ENCODE measurements at places on chromosomes 11 and 22.

DNA sequence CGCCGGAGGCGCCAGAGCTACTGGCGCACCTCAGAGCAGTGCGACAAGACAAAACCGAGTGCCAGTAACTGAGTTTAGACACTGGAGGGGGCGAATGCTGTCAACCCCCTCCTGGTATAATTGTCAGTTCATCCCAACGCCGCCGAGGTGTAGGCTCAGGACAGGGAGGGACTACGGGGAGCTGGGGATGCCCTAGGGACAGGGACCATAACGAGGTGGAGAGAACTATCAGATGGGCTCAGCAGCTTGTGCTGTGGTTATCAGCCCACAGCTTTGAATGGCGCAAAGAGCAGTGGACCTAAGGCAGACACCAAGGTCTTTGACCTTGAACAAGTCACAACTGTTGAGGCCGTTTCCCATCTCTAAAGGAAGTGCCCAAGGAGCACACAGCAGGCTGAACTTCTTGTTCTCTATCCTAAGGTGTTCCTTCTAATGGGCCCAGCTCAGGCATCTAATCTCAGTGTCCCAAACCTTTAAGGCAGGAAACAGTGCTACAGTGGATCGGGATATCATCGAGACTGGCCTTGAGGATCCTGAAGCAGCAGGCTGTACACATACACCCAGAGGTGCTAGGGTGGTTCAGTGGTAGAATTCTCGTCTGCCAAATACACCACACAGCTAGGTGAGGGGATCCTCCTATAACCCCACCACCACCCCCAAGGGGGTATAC is 958 bp upstream of the TUT1 start:
- DNase-seq = no peak

DNA sequence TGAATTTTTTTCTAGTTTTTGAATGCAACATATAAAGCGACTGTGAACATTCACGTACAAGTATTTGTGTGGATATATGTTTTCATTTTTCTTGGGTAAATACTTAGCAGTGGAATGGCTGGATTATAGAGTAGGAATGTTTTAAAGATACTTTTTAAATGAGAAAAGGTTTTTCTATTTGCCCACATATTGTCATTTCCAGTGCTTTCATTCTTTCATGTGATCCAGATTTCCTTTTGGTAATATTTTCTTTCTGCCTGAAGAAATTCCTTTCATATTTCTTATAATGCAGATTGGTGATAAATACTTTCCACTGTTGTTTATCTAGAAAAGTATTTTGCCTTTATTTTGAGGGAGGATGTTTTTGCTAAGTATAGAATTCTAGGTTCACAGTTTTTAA is 7.9 kb downstream of the DDB2 start:
- DNase-seq = no peak

DNA sequence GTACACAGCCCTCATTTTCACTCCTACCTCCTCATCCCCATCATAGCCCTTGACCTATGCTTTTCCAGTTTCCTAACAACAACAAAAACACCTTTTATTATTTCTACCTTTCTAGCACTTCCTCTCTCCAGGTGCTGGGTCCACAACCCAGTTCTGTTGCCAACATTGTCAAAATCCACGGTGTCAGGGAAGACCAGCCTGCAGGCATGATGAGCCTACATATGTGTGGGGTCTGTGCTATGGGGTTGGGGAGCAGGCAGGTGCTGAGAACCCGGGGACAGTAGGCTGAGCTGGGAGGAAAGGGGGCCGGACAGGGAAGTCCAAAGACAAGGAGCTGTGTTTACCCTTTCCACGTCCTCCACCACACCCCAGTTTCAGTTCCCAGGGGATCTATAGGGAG is 711 bp upstream of the ZPR1 start:
- DNase-seq = no peak

GRCh38 chr11:94840209-94840608 is 72.1 kb downstream of the AMOTL1 start:
- no peak for DNase-seq

- peak; percentile 16 for DNase-seq
These were observed 8.5 kb downstream of the MARK2 start for GRCh38 chr11:63847363-63847762.

DNA sequence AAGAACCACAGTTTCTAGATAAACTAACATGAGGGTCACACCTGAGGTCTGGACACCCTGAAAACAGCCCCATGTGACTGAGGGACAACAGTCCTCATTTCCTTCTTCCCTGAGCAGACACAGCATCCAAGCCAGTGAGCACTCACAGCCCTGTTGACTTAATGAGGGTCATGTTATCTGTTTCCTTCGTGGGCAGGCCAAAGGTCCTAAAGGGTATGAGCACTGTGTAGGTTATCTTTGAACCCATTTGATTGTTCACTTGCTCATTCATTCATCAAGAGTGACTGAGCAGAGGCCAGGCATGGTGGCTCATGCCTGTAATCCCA is 170.7 kb upstream of the B3GAT1 start:
- DNase-seq = no peak

DNA sequence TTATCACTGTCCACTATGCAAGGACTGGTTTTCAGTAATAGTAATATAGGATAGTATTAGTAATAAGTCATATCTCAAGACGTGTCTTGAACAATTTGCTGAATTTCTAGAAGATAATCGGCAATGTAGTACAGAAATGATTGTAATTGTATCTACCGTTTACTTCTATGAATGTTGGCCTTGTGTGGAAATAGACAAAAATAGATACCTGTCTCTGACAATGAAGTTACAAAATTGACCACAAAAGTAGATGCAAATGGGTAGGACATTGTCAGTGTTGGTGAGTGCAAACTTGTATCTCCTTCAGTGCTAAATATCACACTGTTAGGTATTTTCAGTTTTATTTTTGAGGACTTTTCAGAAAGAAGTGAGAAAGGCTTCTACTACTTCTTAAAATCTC is 43.1 kb downstream of the SVIP start:
- DNase-seq = no peak

DNA sequence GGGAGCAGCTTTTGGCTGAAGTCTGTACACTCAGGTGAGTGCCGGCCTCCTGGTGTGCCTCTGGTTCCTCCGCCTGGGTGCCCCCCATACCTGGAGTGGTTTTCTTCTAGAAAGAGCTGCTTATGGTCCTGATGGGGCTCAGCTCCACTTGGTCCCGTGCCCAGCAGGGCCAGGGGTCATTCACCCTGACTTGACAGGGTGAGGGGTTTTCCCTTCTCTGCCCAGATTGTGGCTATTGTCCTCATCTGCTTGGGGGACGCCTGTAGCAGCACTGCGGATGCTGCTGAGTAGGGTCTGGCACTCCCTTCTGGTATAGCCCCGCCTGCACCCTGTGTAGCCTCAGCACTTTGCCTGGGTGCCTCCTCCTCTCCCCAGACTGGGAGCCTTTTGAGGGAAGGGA is 8.2 kb downstream of the OMP start:
- DNase-seq = no peak

DNA sequence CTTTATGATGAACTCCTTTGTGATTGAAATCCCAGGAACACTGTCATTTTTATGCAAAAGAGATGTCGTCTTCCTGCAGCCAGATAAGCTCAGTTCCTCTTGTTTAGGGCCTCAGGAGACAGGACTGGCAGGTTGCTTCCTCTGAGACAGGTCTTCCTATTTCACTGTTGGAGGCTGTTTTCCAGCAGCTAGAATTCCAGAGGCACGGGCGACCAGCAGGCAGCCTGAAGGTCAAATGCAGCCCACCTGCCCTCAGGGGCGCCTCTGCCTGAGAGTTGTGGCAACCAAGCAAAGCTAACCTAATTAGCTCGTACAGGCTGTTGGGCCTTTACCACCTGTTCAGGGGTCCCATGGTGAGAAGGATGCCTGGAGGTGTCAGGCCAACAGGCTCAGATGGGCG is 22.3 kb downstream of the SLC6A5 start:
- no peak for DNase-seq

GRCh38 chr22:28884747-28885350 is 1.5 kb downstream of the ZNRF3 start:
- DNase-seq = peak; percentile 4

DNA sequence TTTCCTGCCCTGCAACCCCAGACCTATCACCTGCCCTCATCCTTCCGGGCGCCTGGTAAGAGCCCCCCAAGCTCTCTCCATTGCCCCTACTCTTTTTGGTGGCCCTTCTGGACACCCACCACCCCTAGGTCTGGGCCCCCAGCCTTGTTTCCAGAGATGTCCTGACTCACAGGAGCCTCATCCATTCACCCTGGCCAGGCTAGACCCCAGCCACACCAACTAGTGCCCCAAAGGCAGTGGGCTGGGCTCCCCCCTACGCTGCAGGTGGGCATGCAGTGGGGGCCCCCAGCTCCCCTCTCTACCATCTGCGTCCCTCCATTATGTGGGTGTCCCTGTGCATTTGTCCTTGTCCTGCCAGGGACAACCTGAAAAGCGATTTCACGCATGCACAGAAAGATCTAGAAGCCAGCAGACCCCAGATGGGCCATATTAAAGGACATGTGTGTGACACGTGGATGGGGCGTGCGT is 1.4 kb downstream of the MRGPRF start:
- no peak for DNase-seq

DNA sequence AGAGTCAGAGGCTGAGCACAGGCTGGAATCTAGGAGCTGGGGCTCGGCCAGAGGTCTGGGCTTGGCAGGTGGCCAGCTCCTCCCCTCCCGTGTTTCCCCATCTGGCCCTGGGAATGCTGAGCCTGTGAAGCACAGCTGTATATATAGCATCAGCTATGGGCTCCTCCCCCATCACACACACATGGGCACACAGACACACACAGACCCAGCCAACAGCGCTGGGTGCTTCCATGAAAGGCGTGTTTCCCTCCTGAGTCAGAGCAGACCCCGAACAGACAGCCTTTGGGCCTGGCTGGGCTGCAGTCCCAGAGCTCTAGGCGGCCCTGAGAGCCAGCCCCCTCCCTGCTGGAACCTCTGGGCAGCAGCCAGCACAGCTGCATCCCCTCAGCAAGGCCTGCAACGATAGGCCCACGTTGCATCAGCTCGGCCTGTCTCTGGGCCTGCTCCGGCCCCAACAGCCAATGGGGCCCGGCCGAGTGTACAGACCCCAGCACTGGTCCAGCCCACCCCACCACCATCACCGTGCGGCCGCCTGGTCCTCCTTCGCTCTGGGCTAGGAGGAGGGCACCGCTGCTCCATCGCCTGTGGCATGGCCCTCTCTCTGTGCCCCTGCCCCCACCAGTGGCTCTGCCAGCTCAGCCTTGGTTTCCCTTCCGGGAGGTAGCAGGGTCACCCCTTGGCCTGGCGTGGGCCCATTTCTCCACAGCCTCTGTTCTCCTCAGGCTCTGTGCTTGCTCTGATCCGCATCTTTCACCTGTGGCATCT is 7.6 kb upstream of the SERPINH1 start:
- DNase-seq = peak; percentile 33

GRCh38 chr22:47691152-47691895 is 928.9 kb downstream of the TBC1D22A start:
- DNase-seq = no peak

DNA sequence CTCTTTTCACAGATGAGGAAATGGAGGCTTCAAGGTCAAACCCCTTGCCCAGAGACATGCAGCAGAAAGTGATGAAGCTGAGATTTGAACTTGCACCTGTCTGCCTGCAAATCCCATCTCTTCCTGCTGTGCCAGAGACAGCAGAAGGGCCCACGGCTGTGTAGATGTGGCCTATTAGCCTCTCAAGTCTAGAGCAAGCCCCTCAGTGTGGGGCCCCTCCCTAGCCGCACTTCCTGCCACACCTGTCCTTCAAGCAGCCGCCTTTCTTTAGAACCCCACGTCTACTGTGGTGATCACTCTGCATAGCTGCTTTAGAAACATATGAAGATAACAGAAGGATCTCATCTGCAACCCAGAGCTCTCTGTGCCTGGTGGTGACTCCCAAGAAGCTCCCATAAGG is 41.2 kb upstream of the JAM3 start:
- DNase-seq = no peak

GRCh38 chr11:44608991-44609782 is 43.7 kb downstream of the CD82 start:
- DNase-seq = no peak

DNA sequence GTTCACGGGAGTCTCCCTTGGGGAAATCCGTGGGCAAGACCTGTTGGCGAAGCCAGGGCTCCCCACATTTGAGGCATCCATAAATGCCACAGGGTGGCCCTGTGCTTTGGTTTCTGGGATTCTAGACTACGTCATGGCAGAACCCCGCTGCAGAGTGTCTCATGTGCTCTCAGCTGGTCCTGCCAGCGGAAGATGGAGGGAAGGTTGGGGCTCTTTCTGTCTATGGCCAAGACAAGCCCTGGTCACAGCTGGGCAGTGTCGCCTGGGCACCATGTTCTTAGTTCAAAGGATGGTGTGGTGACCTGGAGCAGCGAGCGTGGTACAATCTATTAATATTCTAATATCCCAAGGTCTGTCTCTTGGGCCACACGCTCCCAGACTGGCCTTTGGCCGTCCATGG is 511.7 kb downstream of the TBC1D22A start:
- DNase-seq = no peak

DNA sequence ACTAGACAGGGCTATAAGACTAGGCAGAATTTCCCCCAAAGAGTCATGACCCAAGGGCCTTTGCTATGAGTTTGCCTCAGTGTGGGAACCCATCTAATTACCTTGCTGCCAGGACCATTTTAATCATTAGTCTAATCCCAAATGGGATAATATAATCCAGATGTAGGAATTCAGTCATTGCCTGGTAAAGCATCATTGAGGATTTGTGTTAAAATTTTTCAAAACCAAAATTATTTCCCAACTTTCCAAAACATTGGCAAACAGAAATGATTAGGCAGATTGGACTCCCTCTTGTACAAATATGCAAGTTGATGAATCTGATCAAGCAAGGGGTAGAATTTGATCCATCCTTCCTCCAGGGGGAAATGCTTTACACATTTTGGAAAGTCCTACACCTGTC is 16.2 kb upstream of the MMP13 start:
- no peak for DNase-seq

DNA sequence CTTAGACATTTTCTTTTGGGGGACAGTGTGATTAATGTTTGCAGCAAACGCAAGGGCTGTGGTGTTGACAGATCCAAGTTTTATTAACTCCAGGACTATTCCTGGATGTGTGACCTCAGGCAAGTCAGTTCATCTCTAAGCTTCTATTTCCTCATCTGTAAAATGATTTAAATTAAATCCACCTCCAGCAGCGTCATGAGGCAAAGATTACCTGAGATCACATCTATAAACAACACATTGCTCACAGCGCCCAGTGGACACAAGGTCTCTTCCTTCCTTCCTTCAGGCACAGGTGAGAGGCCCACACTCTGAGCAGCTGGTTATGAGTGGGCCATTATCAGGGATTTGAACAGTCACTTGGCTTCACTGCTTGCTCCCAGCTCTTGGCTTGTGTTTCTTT is 111.2 kb upstream of the RASSF10 start:
- no peak for DNase-seq

DNA sequence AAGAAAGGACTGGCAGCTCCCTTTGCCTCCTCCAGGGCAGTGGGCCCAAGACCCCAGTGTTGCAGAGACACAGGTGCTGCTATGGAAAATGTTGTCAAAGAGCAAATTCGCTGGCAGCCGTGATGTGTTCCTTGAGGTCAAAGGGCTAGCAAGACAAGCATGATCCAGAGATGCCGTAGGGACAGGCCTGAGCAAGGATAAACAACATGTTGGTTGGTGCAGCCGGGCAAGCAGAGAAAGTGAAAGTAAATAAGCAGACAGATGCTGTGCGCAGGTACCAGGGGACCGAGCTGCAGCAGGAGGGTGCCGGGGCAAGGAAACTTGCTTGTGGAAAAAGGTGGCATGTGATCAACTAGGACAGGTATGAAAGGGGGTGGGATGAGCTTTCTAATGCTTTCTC is 125.5 kb upstream of the NECTIN1 start:
- DNase-seq = peak; percentile 49
